Uterus (tissue), 4 donors: ENCODE measurements at places on chromosomes 5 and 9. TPM values are rescaled to one million over a fixed set of nuclear protein-coding genes. Genes with fewer than 3 reads are reported as not detected.

DNA sequence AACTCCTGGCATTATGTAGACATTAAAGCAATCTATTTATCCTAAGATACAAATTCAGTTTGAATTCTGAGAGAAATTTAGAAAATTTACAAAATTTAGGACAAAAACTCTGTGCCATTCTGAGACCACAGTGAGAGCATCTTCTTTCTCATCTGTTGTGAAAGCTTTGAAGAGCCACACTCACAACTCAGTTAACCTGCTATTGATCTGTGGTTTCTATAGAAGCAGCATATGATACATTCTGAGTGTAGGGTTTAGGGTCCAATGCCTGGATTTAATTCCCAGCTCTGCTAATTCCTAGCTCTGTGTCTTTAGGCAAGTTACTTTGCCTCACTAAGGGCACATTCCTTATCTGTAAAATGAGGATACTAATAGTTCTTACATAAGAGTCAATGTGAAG, 21.6 kb downstream of the CAST start:
- H3K4me1 ChIP-seq, result no peaks in the 10 kb centered on the region
- no peak for DNase-seq
- no peaks in the 10 kb centered on the region for H3K36me3 ChIP-seq
- no peak overlapping the region for H3K4me3 ChIP-seq
- no peaks in the 10 kb centered on the region for H3K27me3 ChIP-seq

GRCh38 chr5:15566306-15566705, 66.3 kb downstream of the FBXL7 start:
- no peaks in the 10 kb centered on the region for H3K4me1 ChIP-seq
- H3K36me3 ChIP-seq, result no peaks in the 10 kb centered on the region
- no peak for DNase-seq
- H3K4me3 ChIP-seq, result no peak overlapping the region
- no peak overlapping the region for H3K27ac ChIP-seq

DNA sequence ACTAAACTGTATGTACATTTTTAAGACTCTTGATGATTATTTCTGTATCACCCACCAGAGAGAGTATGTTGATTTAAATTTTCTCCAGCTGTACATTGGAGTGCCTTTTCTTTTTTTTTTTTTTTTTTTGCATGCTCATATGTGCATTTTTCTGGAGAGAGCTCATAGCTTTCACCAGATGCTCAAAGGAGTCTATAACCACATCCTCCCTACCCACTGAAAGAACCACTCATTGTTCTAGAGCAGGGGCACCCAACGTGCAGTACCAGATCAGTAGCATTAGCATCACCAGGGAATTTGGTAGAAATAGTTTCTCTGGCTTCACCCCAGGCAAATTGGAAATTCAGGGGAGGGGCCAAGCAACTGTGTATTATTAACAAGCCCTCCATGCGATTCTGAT, 53.9 kb upstream of the TMEM171 start:
- H3K4me1 ChIP-seq, result no peaks in the 10 kb centered on the region
- H3K27ac ChIP-seq, result no peak overlapping the region
- H3K27me3 ChIP-seq, result no peaks in the 10 kb centered on the region
- H3K36me3 ChIP-seq, result no peaks in the 10 kb centered on the region
- DNase-seq, result no peak

DNA sequence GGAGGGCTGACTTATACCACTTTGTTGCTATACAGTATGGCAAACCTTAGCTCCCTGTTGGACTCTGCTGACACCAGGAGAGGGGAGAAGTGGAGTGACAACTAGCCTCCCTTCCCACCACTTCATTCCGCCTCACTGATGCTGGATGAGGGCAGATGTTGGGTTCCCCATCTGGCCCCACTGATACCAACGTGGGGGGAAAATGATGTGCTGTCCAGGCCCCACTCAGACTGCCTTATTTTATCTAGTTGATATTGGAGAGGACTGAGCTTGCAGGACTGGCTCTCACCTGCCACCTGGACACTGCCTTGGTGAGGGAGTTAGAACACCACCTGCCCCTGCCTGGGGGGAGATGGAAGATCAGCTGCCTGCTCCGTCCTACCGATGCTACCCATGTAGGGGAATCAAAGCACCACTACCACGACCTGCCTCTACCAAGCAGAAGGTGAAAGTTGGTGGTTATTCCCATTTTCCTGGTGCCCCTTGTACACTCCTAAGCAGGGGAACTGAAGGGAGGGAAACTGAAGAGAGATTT, 292.1 kb downstream of the GADD45G start:
- H3K27ac ChIP-seq, result no peak overlapping the region
- H3K27me3 ChIP-seq, result no peaks in the 10 kb centered on the region
- no peak overlapping the region for H3K4me3 ChIP-seq
- H3K36me3 ChIP-seq, result no peaks in the 10 kb centered on the region
- peaks cover 4% of the 10 kb centered on the region for H3K4me1 ChIP-seq
- no peak for DNase-seq

DNA sequence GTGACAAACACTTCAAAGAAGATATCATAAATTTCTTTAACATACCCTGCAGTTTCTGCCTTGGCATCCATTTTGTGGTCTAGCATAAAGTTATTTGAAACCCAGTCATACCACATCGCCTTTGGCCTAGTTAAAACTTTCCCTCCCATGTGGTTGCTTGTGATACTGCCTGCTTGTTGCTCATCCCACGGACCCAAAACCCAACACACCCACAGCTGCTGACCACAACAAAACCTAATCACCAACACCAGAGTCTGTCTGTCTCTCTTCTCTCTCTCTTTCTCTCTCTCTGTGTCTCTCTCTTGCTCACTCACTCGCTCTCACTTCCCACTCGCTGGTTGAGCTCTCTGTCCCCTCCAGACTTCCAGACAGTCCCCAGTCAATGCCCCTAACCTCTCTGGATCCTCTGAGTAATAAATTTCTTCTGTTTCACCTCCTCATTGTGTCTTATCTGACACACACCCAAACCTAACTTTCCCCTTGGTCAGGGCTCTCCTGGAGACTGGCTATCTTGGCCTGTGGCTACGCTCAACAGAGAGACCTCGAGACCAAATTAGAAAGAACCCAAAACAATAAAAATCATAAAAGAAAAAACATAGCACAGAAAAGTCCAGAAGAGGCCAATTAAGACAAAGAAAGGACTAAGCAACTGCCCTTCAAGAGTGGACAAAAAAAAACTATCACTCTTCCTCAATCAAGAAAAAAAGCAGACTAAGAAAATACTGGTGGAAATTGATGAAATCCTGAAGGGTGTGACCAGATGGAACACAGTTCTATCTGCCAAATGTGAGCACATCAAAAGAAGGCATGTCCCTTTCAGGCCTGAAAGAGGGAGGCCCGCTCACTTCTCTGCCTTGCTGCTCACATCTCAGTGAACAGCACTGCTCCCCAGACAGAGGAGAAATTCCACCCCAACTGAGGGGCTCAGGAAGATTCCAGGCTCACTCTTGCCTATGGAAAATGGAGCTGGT, 41.5 kb downstream of the TTLL11 start:
- no peaks in the 10 kb centered on the region for H3K27me3 ChIP-seq
- no peaks in the 10 kb centered on the region for H3K4me1 ChIP-seq
- no peak for DNase-seq

DNA sequence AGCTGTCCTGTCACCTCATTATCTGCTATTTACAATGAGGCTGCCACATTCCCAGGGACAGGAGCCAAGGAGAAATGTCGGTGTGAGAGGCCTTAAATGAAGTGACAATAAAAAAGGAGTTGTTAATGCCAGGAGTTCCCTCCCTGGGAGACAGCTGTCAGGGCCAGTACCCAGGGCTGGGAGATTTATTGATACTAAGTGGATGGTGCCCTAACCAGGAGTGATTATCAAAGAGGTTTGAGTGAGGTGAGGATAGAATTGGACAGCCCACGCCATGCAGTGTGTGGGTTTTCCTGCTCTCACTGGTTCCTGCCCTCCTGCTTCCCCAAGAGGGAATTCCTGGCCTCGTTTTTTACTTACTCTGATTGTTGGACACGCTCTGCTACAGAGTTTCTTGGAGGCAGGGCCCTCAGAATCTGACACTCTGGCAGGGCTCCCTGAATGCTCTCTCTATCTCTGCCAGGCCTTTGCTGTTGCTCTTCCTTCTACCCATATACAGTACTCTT, 150.8 kb downstream of the GRIA1 start:
- H3K27me3 ChIP-seq, result no peaks in the 10 kb centered on the region
- no peak for DNase-seq
- no peaks in the 10 kb centered on the region for H3K36me3 ChIP-seq

Gene LSM11
- total RNA-seq, result 7.9 TPM

DNA sequence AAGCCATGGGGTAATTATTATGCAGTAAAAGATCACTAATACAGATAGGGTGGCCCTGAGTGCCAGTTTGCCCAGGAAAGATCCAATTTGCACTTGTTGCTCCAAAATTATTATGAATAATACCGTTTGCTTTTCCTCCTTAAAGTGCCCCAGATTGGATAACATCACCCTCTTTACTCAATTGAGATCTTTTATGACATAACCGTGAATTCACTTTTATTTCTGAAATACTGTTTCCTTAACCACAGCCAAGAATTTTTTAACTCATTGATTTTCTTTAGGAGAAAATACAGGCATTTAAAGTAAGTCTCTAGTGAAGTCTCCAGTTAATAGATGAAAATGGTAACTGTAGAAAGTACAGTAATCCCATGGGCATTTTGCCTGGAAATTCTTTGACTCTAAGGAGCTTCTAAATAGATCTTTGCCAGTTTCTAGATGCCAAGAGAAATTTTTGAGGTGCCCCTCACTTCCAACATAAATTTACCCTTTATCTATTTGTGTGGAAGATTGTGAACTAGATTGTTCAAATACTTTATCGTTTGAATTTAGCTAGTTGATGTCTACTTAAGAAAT, 99.2 kb downstream of the UHRF2 start:
- no peaks in the 10 kb centered on the region for H3K4me1 ChIP-seq
- no peak overlapping the region for H3K4me3 ChIP-seq
- H3K27me3 ChIP-seq, result no peaks in the 10 kb centered on the region
- H3K27ac ChIP-seq, result no peak overlapping the region
- H3K36me3 ChIP-seq, result no peaks in the 10 kb centered on the region
